ENCODE measurements at places on chromosomes 5 and 9.

DNA sequence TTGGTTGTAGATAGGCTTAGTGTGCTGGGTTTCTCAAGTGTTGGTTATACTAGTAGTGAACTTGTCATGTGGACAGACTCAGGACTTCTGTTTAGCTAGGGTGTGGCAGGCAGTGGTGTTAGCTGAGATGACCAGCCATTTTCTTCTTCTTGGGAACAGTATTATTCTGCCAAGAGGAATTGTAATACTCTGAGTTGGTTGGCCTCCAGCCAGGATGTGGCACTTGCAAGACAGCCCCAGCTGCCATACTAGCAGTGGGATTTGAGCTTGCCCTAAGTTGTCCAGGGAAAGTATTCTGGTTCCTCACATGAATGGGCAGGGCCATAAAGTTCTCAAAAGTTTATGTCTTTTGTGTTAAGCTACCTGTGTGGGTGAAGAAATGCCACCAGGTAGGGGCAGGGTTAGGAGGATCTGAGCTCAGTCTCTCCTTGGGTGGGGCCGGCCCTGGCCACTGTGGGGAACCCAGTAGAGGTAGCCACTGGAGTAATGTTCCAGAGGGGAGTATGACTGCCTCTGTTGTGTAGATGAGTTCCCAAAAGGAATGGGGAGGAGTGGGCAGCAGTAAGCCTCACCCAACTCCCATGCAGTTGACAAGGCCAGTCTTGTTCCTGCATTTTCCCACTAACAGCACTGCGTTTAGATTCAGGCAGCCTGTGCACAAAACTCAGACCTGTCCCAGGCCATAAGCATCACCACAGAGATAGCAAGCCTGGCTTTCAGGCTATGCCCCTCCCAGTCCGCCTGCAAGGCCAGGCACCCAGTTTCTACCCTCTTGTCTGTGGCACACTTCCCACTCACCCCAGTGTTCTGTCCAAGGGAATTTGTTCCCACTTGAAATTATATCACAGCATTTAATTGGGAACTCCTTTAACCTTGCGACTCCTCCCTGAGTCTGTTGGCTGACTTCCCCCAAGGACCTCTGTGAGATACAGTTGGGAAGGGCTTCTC lies 250.7 kb downstream of the ANXA1 start:
- no peak for DNase-seq

GRCh38 chr5:22736443-22737003 lies 116.6 kb downstream of the CDH12 start:
- DNase-seq: no peak

DNA sequence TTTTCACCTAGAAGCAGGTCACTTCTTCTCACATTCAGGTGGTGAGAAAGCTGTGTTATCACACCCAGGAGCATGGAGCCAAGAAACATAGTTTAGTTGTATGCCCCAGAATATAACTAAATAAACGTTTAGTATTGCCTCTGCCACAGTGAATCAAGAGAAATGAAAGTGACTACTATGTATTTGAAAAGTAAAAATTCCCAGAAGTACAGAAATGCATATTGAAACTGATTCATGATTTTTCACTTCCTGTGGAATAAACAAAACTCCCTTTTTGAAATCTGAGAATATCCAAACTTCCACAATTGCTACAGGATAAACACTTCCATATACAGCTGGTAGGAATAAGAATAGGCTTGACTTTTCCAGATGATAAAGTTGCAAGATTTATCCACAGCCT lies 15.3 kb upstream of the NINJ1 start:
- no peak for DNase-seq

- peak; percentile 54 for DNase-seq
Measured at GRCh38 chr9:84271531-84271900, 69.0 kb downstream of the SLC28A3 start.

- DNase-seq: peak; percentile 46
Measured at GRCh38 chr9:122464633-122465567, 12.8 kb downstream of the OR1J1 start.

DNA sequence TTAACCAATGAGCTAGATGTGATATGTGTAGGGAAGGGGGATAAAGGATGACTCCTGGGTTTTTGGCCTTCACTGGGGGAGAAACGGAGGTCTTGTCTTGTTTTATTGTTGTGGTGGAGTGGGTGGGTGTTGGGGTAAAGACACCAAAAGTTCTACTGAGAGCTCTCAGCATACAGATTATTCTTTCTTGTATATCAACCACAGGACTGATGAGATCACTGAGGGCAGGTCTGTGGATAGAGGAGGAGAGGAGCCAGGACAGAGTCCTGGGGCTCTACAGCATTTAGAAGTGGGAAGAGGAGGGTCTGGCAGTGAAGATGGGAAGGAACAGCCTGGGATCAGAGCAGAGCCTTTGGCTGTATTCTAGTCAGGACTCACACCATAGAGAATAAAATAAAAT lies 310.8 kb downstream of the ARHGAP26 start:
- DNase-seq: no peak

DNA sequence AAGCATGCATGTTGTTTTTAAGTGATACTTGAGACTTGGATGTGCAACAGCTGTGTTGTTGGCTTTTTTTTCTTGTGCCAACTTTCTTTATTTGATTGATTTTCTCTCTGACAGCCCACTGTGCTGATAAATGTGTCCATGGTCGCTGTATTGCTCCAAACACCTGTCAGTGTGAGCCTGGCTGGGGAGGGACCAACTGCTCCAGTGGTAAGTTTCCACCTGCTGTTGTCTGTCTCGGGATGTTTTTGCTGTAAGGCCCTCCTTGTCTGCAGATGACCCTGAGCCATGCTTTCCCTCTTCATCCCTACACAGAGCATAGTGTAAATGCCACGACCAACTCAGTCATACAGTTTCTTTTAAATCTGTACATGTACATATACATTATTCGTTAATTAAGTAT lies 79.2 kb downstream of the MEGF10 start:
- no peak for DNase-seq

GRCh38 chr5:4613440-4613839 lies 526.7 kb upstream of the ADAMTS16 start:
- no peak for DNase-seq

DNA sequence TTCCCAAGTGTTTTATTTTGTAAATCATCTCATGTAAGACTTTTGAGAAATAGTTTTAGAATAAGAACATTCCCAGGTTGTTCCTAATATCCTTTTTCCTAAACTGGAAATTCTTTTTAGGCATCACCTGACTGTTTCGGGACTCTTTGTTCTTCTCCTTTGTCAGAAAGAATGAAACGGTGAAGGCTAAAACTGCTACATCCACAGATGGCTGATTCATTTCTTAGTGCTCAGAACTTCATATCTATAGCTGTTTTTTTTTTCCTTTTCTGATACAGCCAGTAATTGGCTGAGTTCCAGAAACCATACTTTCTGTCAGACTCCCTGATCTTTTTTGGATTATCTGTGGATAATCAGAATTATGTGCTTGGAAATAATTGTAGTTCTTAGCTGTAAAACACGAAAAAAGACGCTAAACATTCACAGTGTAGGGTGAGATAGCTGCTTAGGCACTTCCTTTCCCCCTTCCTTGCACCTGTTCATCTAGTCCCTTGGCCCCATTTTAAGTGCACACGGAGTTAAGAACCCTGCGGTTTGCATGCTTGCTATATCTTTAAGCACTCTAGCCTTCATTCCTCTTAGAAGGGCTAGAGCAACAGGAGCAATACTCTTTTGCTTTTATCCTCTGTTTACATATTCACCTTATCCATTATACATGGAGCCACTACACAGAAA lies 283.9 kb downstream of the PJA2 start:
- DNase-seq: no peak

DNA sequence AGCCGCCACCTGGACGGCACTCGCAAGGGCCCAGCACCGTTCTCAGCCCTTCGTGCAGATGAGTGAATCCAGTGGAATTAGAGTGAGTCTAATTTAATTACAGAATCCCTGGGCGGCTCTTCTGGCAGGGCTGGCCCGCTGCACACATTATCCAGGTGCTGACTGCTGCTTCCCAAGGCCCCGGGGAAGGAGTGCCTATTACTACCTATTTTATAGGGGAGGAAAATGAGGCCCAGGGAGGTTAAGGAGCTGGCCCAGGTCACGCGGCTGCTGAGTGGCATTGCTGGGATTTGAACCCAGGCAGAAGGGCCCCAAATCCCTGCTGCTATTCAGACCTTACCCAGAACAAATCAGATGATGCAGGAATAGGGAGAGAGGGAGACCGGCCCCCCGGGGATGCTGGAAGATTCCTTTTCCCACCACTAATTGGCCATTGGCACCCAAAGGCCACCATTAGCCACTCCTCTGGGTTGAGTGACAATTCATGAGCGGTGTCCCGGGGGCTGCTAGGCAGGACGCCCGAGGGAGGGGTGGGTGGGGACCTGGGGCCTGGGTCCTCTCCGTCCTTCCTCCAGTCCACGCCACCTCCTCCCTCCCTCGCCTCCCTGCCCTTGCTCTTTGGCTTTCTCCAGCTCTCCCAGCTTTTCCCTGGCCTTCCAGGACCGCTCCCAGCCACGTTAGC lies 10.3 kb upstream of the QRFP start:
- DNase-seq: no peak

GRCh38 chr5:134138416-134139376 lies 24.2 kb downstream of the TCF7 start:
- no peak for DNase-seq

GRCh38 chr5:151007430-151008209 lies 12.8 kb upstream of the GPX3 start:
- DNase-seq: no peak

DNA sequence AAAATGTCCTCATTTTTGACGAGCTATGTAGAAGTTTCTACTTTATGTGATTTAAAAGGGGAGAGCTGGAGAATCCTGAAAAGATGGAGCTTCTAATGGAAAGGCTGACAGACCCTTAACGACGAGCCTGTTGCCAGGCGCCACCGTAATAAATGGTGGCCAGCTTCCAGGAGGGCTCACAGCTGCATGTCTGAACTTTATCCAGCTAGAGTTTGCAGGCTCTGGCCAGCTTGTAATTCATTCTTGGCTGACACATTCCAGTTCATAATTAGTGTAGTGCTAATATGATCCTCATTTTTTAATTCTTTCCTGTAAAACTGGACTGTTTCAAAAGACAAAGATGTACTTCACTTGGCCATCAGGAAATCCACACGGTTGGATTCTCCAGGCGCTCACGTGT lies 246.7 kb downstream of the GAS1 start:
- no peak for DNase-seq

Data from thymus (tissue), 14 donors.